ENCODE measurements at places on chromosomes 5 and 9.
A peak's percentile ranks its signal among the peaks of the same experiment; 100 is the strongest.

DNA sequence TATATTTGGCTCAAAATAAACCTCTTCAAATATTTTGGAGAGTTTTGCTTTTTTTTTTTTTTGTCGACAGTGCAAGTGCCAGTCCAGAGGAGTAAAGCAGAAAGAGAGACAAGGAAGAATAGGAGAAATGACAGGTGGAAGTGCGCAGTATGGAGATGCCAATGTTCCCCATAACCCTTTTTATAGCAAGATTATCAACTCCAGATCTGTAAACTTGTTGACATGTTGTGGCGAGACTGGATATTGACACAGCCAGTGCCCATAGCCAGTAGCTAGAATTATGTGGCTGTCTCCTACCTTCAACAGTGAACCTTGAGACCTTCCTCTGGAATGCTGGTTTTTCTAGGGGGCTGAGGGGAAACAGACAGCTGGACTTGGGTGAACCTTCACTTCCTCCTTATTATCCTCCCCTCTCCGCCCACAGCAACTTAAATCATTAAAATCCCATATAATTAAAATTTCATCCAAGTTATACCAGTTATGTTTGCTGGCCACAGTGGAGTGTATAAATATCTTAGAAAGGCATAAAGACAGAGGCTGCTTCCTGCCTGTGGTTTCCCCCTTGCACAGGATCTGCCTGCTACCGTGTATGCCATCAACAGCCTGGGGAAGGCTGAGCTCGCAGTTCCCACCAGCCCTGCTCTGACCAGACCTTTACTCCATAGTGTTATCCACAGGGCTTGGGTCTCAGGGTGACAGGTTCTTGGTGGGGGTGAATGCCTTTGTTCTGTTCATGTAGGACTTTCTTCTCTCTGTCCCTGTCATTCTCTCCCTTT is 112.3 kb upstream of the ANKH start:
- no peak for DNase-seq

DNA sequence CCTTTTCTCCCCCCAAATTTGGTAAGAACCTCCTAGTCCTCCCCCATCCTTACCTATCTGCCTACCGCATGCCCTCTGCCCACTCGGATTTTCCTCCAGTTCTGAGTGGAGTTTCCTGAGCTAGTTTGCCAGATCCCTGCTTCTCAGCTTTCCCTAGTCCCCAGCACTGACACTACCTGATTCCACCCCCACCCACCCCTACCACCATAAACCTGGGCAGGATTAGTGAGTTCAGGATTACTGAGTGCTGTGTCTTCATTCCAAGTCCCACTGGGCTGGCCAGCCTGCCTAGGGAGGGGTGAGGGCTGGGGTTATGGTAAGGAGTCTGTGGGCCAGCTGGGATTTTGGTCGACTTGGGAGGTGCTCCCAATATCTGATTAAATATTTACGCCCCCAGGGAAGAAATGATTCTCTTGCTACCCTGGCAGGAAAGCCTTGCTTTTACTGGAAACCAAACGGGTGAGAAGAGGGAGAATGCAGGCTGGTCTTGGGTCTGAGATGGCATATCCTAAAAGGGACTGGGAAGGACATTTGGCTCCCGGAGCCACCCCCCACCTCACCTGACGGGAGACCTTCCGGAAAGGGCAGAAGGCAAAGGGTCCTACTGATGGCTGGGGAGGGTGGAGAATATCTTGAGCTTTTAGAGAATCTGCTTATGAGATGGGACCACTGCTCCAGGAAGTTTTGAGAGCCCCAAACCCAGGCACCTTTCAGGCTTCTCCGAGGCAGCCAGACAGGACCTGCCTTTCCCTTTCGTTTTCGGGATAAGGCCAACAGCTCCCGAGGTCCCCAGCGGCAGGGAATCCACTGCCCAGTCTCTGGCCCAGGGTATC is 3.7 kb downstream of the PITX1 start:
- DNase-seq: no peak

- no peak for DNase-seq
These were observed 33.2 kb upstream of the ERAP2 start for GRCh38 chr5:96843140-96843539.

DNA sequence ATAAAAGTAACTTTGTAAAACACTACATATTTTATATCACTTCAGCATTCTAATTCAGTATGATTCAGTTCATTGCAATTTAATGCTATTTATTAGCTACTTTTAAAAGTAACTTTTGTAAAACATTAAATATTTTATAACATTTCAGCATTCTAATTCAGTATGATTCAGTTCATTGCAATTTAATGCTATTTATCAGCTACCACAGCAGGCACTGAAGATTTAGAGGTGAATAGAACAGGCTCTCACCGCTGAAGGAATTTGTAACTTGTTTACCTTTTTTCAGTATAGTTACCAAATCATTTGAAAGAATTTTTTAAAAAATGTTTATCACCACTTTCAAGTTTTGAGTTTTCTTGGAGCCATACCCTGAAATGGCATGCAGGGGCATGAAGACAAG is 266.4 kb upstream of the DAB2 start:
- DNase-seq: no peak

- DNase-seq: no peak
These were observed 10.9 kb upstream of the SELENOP start for GRCh38 chr5:42822548-42822947.

- no peak for DNase-seq
These were observed 69.0 kb upstream of the FST start for GRCh38 chr5:53411388-53411787.

GRCh38 chr5:65928322-65928752 is 2.0 kb downstream of the ERBIN start:
- DNase-seq: no peak

DNA sequence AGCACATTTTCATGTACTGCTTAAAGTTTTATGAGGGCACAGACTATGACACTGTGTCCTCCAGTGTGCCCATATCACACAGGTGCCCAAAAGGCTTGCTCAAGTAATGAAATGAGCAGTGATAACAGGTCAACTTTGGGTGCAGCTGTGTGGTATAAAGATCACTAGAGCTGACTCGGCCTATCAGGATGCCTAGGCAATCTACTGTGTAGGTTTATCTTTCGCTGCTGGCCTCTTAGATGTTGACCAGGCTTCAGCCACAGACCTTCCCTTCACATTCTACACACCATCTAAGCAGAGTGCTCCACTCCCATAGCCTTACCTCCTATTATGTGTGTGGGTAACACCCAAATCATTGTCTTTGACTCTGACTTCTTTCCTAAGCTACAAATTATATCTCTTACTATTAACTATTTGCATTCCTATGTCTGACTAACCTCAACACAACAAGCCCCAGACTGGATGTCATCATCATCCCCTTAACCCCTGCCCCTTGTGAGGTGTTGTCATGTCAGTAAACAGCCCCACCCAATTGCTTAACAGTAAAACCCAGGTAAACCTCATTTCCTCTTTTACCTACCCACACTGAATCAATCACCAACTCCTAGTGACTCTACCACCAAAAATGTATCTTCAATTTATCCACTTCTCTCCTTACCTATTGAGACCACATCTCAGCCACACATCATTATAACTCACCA is 2.5 kb downstream of the SREK1IP1 start:
- no peak for DNase-seq

DNA sequence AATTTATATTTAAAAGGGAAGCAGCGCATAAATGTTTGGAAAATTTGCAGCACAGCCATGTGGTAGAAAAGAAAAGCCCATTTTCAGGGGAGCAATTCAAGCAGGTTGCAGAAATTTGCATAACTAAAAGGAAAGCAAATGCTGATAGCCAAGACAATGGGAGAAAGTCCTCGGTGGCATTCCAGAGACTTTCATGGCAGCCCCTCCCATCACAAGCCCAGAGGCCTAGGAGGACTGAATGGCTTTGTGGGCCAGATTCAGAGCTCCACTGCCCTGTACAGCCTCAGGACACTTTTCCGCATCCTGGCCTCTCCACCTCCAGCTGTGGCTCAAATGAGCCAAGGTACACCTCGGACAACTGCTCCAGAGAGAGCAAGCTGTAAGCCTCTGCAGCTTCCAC is 462.9 kb downstream of the CDK5RAP2 start:
- DNase-seq: no peak

- peak; percentile 25 for DNase-seq
These were observed 67.4 kb upstream of the TBC1D9B start for GRCh38 chr5:179974946-179975712.

DNA sequence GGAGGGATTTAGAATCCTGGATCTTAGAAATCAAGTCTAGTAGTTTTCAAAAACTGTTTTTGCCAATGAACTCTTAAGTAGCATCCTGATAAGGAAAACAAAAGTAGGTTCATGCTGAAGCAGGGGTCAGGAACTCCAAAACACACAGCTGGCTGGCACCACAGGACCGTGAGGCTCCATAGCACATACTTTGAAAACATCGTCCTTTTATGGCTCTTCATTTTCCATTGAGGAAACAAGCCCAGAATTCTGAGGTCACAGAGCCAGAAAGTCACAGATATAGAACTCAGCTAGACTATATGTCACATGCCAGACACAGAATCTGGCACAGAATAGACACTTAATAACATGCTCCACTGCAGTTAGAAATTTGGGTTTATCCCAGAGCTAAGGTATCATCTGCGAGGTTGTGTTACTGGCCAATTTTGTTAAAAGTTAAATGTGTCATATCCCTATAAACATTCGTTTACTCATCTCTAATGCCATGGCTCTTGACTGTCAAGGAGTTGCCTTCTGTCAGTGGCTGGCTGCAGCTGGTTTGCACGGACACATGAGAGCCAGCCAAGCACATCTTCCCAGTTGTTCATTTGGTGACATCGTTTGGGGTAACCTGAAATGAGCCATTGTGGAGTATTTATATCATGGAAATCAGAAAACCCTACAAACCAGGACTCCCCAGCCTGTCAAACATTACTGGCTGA is 58.8 kb downstream of the FAM78A start:
- no peak for DNase-seq

GRCh38 chr5:143304836-143305475 is 98.5 kb downstream of the NR3C1 start:
- DNase-seq: no peak

GRCh38 chr9:98625728-98626127 is 83.0 kb downstream of the GABBR2 start:
- DNase-seq: no peak

- DNase-seq: no peak
These were observed 350.2 kb upstream of the PDE4D start for GRCh38 chr5:60243713-60244112.
